Pulmonary artery endothelial cell (primary cell): ENCODE measurements at places on chromosomes 2 and 18. TPM values are rescaled to one million over a fixed set of nuclear protein-coding genes. Genes with fewer than 3 reads are reported as not detected.

Gene UGT1A4
- total RNA-seq, result not detected in 2 replicates

Gene GPR75
- total RNA-seq, result 0.92 and 1.8 TPM in 2 replicates

Gene MYCN
- 0.46 and 3.1 TPM in 2 replicates for total RNA-seq

Gene COLEC12
- total RNA-seq, result 13.5 and 24.3 TPM in 2 replicates

Gene FBXO41
- 0.56 and 0.66 TPM in 2 replicates for total RNA-seq

Gene TBR1
- total RNA-seq, result 0.04 and 0.07 TPM in 2 replicates

Gene DLX1
- 0.07 and 0.11 TPM in 2 replicates for total RNA-seq

- no peak for DNase-seq
Observed at GRCh38 chr18:35072616-35073015, 31.4 kb downstream of the MAPRE2 start.
